ENCODE measurements at places on chromosomes 11 and 22. TPM values are rescaled to one million over a fixed set of nuclear protein-coding genes. Genes with fewer than 3 reads are reported as not detected.

The LRRN4CL gene
- total RNA-seq, result 0.51 TPM

DNA sequence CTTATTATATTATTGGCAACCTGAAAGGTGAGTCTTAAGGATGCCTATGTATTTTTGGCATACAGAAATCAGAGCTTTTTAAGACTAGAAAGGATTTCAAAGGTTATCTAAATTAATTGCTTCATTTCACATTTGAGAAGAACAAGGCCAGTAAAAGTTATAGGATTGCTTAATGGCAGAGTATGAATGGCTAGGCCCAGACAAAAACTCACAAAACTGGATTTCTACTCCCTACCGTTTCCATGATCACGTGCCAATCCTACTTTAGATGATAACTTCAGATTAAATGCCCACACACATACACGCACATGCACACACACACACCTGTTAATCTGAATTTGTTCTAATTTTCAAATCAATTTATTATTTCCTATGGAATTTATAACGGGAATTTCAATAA, 1.8 kb upstream of the PDE3B start:
- no peak for DNase-seq

The SERPIND1 gene
- total RNA-seq, result not detected

- DNase-seq, result no peak
These were observed 219.7 kb downstream of the CNTN5 start for GRCh38 chr11:99240192-99241030.

The CHRDL2 gene
- 0.26 TPM for total RNA-seq

GRCh38 chr11:123493349-123494063, 63.4 kb downstream of the GRAMD1B start:
- DNase-seq, result no peak

GRCh38 chr11:85682330-85683305, 3.4 kb downstream of the CCDC89 start:
- DNase-seq, result no peak

The CD3E gene
- not detected for total RNA-seq

DNA sequence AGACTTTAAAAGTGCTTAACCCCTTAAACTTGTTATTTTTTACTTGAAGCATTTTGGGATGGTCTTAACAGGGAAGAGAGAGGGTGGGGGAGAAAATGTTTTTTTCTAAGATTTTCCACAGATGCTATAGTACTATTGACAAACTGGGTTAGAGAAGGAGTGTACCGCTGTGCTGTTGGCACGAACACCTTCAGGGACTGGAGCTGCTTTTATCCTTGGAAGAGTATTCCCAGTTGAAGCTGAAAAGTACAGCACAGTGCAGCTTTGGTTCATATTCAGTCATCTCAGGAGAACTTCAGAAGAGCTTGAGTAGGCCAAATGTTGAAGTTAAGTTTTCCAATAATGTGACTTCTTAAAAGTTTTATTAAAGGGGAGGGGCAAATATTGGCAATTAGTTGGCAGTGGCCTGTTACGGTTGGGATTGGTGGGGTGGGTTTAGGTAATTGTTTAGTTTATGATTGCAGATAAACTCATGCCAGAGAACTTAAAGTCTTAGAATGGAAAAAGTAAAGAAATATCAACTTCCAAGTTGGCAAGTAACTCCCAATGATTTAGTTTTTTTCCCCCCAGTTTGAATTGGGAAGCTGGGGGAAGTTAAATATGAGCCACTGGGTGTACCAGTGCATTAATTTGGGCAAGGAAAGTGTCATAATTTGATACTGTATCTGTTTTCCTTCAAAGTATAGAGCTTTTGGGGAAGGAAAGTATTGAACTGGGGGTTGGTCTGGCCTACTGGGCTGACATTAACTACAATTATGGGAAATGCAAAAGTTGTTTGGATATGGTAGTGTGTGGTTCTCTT, 2.8 kb downstream of the MALAT1 start:
- peak; percentile 32 for DNase-seq

DNA sequence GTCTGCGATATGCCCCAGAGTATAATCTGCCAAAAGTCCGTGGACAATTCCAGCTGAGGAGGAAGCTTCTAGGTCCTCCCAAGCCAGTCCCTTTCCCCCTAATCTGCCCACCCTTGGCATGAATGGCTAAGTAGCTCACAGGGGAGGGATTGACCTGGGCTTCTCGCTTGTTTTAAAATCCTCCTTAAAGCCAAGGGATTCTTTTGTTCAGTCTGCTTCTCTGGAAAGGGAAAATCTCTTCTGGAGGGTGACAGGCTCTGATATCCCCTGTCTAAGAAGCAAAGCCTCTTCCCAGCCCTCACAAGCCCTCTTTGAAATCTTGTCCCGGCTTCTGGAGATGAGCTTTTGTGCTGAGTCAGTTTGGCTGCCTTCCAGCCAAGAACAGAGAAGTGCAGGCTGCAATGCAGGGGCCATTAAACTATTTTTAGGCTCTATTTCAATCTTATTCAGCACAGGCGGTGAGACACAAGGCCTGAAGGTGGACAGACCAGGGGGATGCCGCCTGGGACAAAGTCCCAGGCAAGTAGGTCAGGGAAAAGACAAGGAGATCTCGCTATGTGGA, 23.9 kb downstream of the NEFH start:
- no peak for DNase-seq

- DNase-seq, result no peak
These were observed 10.8 kb upstream of the C11orf96 start for GRCh38 chr11:43931717-43932039.

DNA sequence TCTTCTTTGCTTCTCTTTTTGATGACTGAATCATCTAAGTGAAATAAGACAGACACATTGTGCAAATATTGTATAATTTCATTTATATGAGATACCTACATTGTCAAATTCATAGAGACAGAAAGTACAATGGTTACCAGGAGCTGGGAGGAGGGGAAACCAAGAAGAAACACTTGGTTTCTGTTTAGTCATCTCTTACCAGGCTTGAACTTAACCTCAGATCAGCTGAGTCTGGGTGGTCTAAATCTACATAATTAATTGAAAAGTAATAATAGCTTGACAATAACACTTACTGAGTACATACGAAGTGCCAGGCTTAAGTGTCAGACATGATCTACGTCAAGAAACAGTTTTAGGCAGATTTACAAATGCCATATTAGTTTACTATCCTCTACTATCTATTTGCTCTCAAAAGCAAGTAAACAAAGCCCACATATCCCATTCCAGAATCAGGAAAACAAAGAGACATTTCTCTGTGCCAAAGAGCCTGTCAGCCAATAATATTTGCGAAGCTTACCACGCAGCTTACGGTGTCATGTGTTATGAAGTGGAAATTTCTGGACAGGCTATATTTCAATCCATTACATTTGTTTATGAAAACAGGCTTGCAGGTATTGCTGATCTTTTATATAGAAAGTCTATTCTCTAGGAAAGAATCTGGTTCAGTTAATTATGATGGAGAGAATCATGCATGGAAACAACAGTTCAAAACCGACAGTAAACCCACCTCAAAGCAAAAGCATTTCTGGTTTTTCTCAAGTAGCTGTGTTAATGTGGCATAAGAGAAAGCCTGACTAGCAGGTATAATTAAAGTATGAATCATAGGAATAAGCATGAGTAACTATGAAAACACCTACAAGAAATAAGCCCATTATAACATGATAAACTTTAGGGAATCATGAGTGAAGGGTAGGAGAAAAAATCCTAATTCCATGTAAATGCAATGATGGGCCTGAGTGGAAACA, 2.7 kb upstream of the ARHGAP42 start:
- DNase-seq, result no peak

The APOC3 gene
- total RNA-seq, result not detected

- no peak for DNase-seq
These were observed 35.1 kb downstream of the CAPN1 start for GRCh38 chr11:65216830-65217229.

- DNase-seq, result peak; percentile 38
These were observed 396 bp downstream of the OSBP start for GRCh38 chr11:59615120-59615636.

GRCh38 chr22:29340566-29340965, 25.1 kb upstream of the RASL10A start:
- no peak for DNase-seq

- peak; percentile 24 for DNase-seq
These were observed 4.1 kb downstream of the MMP20 start for GRCh38 chr11:102620818-102621561.

- no peak for DNase-seq
These were observed 34.1 kb upstream of the JAM3 start for GRCh38 chr11:134034496-134035381.

DNA sequence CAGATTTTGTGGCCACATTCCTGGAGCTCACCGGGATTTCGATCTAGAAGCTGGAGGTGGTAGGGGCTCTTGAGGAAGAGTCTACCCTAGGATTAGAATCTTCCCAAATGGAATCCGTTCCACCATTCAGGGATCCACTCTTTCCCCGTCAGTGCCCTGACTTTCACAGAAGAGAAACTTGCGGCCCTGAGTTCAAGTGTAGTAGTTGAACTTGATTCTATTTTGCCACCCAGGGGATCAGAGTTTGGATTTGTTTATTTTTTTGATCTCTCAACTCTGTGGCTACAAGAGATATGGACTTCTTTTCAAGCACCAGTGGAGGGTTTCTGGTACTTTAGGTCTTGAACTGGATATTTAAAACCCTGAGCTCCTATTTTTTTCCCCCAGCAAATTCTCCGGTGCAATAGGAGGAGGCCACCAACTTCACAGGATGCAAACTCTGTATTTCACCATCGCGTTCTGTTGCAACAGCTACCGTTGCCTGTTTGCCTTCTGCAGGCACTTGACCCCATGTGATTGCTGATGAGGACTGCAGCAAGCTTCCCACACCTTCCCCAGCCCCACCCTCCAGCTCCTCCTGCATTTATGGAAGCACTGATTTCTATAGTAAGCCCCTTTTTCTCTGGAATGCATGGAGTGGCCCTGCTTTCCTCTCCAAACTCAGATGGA, 14.8 kb upstream of the MRGPRF start:
- no peak for DNase-seq

The MUC6 gene
- not detected for total RNA-seq

The DRD2 gene
- total RNA-seq, result not detected

DNA sequence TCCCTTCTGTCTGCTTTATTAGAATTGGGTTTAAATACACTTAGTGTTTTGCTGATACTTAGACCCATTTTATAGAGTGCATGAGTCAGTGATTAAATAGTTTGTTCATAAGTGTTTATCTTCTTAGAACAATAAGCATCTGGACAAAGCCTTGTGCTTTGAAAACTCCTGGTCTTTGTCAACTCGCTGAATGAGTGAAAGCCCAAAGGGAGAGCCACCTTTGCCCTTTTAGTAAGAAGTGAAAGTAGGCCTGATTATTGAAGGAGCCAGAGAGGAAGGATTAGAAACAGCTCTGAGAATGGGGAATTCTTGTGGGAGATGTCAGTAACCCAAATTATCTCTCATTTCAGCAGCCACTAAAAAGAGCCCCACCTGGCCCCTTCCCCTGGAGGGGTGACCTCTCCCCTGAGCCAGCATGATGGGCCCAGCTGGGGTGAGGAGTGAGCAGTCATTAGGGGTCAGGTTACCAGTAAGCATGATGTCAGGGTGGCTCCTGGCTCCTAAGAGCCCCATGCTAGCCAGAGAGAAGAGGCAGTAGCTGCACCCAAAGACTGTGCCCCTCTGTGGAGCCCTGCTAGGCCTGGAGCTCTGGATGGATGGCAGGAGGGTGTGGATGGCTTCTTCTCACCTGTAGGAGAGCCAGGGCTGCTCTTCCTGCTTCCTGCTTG, 125.1 kb upstream of the E2F8 start:
- no peak for DNase-seq

The GUCY1A2 gene
- total RNA-seq, result under 0.01 TPM
